ENCODE measurements at places on chromosomes 16 and 17.

GRCh38 chr16:86466696-86467406 is 43.5 kb upstream of the FOXF1 start:
- DNase-seq: no peak

DNA sequence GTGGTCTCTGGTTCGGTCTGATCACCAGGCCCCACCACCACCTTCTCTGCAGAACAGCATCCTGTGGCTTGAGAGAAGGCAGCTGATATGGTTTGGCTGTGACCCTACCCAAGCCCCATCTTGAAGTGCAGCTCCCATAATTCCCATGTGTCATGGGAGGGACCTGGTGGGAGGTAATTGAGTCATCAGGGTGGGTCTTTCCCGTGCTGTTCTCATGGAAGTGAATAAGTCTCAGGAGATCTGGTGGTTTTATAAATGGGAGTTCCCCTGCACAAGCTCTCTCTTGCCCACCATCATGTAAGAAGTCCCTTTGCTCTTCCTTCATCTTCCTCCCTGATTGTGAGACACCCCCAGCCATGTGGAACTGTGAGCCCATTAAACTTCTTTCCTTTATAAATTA is 352.3 kb upstream of the CDH5 start:
- no peak for DNase-seq

DNA sequence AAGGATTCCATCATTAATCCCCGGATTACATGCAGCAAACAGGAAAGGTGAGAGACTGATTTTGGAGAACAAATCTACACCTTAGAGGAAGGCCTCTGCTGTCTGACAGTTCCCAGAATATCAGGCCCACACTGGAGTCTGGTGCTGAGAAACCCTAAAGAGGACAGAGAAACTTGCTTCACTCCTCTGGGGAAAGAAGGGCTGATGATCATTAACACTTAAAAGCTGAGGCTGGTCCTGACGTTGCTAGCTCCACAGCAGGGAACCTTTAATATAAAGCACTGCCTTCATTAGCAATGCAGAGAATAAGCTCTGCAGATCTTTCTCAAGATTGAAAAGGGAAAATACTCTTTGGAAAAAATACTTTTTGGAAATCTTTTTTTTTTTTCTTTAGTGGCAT is 1472.4 kb upstream of the GOT2 start:
- no peak for DNase-seq

GRCh38 chr16:5510819-5511370 is 413.3 kb upstream of the EEF2KMT start:
- no peak for DNase-seq

- no peak for DNase-seq
Observed at GRCh38 chr16:3725276-3725675, 8.0 kb upstream of the TRAP1 start.

DNA sequence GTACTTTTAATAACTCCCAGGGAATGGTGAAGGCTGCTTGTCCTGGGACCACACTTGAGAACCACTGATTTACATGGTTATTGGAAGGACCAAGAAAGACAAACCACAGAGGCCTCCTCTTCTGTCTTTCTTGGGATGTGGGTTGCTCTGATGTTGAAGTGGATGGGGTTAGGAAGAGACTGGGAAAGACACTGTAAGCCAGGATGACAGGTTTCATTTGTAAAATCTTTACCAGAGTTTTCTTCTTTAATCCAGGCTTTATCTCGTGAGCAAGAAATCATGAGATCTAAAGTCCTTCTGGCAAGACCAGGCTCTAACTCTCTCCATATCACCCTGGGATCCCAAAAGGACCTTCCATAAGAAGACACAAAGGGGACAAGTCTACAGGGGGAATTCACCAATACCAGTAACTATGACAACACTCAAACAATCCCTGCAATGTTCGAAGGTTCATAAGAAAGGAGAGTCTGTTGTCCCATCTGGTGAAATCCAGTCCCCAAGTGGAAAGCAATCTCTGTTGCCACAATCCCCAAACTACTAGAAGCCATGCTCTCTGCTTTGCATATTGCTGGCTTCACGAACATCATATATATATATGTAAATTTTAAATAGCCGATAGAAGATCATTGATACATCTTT is 44.8 kb upstream of the CDRT4 start:
- no peak for DNase-seq

DNA sequence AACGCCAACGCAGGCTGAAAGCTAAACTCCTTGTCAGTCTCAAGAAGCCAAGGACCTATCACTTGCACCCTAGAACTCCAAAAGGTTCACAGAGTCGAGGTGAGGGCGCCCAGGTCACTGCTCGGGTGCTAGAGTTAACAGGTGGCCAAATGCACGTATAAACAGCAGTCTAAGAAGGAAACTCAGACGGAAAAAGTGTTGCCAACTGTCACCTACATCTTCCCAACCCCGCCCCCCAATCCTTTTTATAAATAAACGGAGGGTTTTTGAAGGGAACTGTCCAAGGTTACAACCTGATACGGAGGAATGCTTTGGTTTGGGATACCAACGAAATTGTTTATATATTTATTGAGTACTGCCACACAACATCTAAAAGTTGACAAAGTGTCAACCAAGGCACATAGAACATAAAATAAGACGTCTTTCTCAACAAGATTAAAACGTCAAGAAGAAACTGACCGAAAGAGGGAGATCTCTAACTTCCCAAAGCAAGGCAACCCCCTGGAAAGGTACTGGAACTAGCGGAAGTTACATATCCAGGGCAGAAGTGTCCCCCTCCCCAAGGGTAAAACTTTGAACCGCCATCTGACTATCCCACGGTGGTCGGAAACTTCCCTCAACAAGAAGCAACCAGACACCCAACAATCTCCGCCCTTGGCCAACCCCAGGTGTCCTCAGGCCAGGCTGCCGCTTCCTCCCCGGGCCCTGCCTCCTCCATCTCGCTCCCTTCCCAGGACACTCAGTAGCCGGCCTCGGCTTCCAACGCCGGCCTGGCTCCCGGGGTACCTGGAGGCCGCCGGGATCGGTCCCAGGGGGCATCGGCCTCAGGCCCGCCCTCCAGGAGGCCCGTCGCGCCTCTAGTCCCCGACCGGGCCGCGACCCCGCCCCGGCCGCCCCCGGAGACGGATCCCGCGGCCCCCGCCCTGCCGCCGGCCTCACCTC is 982 bp downstream of the SPAG9 start:
- DNase-seq: no peak

DNA sequence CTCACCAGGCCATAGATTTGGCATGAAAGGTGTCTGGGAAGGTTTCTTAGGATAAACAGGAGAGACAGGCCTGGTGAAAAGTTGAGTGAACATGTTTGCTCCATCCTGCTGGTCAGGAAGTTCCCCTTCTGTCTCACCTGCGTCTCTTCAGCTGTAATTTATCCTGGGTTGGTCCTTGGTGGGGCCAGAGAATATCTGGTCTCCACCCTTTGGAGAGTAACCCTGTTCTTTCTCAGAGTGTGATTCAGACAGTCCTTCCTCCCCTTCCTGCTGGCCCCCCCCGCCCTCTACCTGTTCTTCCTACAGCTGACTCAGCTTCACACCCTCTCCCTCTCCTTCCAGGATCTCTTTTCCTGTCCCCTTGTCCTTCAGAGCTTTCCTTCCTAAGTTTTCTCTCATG is 17.1 kb downstream of the MINK1 start:
- DNase-seq: no peak

- no peak for DNase-seq
Observed at GRCh38 chr17:34827008-34827407, 134.3 kb downstream of the CCT6B start.
